Kasumi-1 (cell line): ENCODE measurements at places on chromosomes 11 and 22.
A peak's percentile ranks its signal among the peaks of the same experiment; 100 is the strongest.

DNA sequence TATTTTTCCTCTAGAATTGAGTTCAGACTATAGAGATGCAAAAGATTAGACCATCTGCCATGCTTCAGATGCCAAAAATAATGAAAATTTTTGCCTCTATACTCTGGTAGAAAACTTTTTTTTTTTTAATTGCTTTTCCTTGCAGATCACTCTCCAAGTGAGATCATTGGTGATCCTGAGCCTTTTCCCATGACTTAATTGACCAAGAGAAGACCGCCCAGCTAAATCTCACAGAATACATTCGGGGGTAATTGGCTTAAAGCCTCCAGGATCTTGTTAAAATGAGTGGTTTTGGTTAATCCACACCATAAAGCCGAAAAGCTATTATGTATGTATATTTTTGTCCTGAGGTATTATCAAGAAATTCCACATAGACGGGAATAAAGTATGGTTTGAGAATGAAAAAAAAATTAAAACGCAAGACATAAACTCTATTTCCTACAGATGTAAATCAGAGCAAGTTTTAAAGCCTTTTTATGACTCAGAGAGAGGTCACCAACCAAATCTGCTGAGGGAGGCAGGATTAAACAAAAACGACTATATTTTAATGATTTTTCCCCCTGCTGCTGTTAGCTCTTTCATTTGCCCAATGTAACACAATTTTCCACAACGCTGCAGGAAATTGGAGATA lies 64.0 kb downstream of the PARVA start:
- no peak for DNase-seq

DNA sequence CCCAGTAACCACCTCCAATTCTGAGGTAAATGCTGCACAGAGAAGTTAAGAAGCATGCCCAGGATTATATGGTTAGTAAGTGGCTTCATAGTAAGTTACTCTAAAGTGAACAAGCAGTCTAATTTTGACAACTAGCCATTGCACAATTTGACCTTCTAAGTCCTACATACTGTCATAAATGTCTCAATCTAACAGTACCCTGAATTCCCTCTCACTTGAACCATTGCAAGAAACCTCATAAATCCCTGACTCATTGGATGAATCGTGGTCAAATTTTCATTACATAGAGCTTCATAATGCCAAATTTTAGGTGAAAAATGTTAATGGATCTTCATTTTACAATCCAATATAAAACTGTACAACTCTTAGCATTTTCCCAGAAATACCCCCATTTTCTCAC lies 217.3 kb upstream of the GRIA4 start:
- DNase-seq, result no peak

- peak; percentile 90 for DNase-seq
These were observed 1.6 kb downstream of the DIXDC1 start for GRCh38 chr11:111938687-111939160.

GRCh38 chr11:64796757-64797541 lies 6.1 kb downstream of the MAP4K2 start:
- DNase-seq, result no peak

- DNase-seq, result no peak
These were observed 31.5 kb downstream of the FAM168A start for GRCh38 chr11:73566422-73566821.

DNA sequence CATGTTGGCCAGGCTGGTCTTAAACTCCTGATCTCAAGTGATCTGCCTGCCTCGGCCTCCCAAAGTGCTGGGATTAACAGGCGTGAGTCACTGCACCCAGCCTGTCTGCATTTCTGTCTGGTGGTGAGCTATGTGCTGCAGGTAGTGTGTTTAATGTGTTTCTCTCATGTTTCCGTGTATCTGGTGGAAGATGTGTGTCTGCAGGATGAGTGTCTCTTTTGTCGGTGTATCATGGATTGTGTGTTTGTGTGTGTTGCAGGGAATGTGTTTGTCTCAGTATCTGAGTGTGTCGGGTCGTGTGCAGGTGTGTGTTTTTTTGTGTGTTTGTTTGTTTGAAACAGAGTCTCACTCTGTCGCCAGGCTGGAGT lies 16.1 kb downstream of the SCARF2 start:
- DNase-seq, result no peak

- no peak for DNase-seq
These were observed 58.2 kb downstream of the YAP1 start for GRCh38 chr11:102168481-102168880.

DNA sequence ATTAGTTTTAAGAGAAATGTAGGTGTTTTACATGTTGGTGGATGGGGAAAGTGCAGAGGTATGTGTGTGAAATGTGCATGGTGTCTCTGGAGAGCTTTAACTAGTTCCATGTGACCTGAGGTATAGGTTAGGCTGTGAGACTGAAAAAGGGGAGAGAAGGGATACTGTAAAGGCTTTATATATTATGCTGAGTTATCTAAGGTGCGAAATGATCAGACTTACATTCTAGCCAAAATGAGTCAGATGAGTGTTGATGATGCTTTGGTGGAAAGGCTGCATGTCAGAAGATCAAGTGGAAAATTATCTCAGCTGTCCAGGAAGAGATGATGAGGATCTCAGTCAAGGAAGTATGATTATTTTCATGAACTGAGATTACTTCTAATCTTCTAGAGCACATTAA lies 15.8 kb downstream of the ACAT1 start:
- no peak for DNase-seq

DNA sequence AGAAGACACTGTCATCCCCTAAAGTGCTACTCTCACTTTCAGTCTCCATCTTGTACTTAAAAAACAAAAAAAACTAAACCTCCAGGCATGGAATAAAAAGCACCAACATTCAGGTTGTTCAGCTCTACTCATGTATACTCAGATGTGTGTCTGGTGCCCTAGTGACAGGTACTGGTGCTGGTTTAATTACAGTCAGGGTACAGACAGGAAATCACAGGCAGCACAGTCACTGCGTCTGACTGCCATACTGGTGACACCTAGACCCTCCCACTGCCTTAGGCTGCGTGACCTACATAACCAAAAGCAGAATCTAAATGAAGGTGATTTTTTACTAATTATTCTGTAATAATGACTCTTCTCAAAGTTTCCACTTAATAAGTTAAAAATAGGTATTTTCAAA lies at the start of gene ARHGAP32:
Gene ARHGAP32, minus strand, starts transcription at position 176 of the 400 bp plus-strand sequence. Its CDS starts 127 bp downstream, at position 49.
- DNase-seq, result no peak

- DNase-seq, result no peak
These were observed 72.0 kb downstream of the CD44 start for GRCh38 chr11:35210876-35211546.

- no peak for DNase-seq
These were observed 77.0 kb downstream of the RAB38 start for GRCh38 chr11:88098289-88098688.

GRCh38 chr22:36510966-36511881 lies 4.4 kb upstream of the FOXRED2 start:
- peak; percentile 71 for DNase-seq

DNA sequence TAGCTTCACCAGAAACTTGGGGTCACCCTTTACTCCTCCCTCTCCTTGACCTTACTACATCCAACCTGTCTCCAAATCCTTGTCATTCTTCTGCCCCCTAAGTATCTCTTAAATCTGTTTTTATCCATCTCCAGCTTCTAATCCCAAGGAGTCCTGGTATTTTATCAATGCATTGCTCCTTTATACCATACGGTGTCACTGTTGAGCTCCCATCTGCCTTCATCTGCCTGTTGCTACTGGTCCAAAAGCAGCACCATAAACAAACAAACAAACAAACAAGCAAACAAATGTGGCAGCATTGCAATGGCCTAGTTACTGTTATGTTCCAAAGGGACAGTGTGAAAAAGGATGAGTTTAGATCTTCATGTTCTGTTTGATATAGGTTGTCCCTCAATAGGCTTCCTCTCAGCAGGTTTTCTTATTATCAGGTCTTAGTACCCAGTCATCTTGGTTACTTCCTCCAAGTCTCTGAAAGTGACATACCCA lies 34.2 kb downstream of the DNHD1 start:
- peak; percentile 79 for DNase-seq

DNA sequence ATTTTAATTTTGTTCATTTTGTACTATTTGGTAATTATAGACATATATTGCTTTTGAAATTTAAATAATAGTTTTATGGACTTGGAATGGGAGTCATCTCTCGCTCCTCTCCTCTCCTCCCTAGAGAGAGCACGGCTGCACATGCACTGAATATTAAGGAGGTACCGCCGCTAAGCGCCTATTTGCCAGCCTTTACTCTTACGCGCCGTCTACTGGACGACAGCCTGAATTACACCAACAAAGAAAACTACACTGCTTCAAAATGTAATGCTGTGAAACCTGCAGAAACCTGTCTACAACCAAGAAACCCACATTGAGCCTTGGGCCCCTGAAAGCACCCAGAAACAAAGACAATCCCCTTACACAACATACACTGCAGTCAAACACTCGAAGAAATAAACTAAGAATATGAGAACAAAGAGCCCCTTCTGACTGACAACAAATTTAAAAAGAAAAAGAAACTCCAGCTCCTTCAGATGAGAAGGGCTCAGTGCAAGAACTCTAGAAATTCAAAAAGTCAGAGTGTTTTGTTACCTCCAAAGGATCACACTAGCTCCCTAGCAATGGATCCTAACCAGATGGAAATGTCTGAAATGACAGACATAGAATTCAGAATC lies 737.2 kb downstream of the LRRC4C start:
- no peak for DNase-seq

GRCh38 chr11:119085437-119085847 lies 761 bp downstream of the HMBS start:
- DNase-seq, result peak; percentile 58

- DNase-seq, result no peak
These were observed 33.7 kb downstream of the PISD start for GRCh38 chr22:31628362-31628761.

DNA sequence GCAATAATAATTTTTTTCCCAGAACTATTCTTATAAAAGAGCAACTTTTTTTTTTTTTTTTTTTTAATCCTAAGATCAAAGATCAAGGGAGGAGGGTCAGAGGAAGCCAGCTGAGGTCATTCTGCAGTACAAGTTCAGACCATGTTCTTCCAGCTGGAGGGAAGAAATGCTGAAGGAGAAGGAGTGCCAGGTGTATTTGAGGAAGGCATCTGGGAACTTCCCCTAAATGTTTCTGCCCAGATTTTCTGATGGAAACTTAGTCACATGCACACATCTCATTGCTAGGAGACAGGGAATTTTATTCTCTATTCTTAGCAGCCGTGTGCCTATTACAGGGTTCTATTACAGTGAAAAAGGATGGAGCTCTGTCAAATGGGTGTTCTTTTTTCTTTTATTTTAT lies 208.4 kb downstream of the ARHGAP42 start:
- DNase-seq, result no peak

GRCh38 chr11:7253800-7254199 lies 2.1 kb downstream of the SYT9 start:
- DNase-seq, result no peak

GRCh38 chr22:40334060-40334459 lies 12.2 kb upstream of the ADSL start:
- DNase-seq, result no peak

- no peak for DNase-seq
These were observed 15.5 kb downstream of the MUC15 start for GRCh38 chr11:26556582-26556981.

GRCh38 chr11:103079833-103080232 lies 12.1 kb downstream of the DCUN1D5 start:
- no peak for DNase-seq

DNA sequence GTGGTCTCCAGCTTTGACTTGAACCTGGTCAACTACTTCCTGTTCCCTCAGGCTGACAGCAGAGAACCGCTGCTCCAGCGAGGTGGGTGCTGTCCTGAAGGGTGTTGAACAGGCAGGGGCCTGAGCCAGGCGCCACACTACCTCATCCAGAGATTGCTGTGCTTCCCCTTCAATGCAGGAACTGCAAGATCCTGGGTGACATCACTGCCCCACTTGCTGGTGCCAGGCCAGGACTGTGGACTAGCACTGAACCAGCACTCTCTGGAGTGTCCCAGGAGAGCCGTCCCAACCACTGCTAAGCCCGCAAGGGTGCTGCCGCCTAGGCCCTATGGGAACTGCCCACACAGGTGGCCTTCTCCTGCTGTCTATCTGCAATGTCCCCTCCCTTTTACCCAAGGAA lies 51.7 kb downstream of the GAB4 start:
- DNase-seq, result no peak

- DNase-seq, result peak; percentile 58
These were observed 804 bp downstream of the APIP start for GRCh38 chr11:34915136-34916014.

DNA sequence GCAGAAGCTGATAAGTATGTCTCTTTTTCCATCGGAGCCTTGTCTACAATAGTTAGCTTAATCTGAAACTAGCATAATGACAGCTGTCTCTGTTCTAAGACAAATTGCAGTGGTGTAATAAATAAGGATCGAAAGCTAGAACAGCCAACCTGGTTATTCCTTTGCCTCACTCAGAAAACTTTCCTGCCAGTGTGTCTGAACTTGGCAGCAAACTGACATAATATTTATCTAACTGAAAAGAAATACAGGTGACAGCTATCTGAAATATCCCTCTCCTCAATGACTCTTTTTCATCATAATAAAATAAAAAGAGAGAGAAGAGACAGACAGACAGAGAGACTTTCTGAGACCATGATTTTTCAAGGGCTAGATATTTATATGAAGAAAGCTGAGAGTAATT lies 642.5 kb downstream of the LRRC4C start:
- DNase-seq, result no peak

GRCh38 chr11:95505927-95506426 lies 275.0 kb upstream of the SESN3 start:
- DNase-seq, result no peak

GRCh38 chr22:47698906-47699305 lies 936.5 kb downstream of the TBC1D22A start:
- no peak for DNase-seq

DNA sequence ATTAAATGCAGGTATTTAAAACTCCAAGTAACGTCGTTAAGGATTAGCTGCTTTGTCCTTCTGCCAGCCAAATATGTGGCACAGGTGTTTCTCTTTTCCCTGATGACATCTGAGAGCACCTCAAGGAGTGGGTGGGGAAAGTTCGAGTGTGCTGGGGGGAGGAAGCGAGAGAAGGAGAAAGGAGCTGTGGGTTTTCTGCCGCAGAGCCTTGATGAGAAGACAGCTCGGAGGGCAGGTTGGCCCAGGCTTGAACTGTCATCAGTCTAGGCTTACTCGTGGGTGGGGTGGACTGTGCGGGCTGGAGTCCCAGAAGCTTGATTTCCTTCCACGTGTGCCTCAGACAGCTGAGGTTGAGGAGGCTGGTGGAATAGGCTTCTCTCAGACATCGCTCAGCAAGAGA lies 15.2 kb upstream of the SORL1-AS1 start:
- DNase-seq, result no peak

DNA sequence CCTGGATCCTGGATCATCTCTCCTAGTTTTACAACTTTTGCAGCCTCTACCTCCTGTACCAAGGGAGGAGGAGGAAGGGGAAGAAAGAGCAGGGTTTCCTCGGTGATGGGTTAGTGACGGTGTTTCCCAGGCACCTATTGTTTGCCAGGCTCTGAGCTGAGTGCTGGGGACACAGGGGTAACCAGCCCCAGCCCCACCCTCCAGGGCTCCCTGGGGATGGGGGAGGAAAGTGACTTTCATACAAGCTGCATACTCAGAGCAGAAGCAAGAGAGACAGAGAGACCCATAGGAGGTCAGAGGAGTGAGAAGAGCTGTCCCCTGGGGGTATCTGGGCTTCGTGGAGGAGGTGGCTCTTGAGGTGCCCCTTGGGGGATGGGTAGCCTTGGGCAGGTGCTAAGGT lies 89.4 kb upstream of the THY1 start:
- no peak for DNase-seq
